ENCODE measurements at places on chromosomes 12 and 14.

DNA sequence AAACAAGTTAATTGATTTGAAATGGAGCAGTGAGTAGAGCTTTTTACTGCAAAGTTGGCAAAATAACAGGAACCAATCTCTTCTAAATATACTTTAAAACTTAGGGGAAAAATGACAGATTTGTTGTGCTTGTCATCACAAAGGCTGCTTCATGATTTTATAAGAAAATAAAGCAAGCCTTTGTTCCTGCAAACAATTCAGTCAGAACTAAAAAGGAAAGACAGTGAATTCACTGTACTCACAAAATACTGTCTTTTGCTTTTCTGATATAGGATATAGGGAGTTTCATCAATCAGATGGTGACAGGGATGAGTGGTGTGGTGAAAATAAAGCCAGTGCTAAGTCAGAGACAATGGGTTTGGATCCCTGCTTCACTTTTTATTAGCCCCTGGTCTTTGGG lies 126.0 kb downstream of the HELB start:
- DNase-seq, result no peak

DNA sequence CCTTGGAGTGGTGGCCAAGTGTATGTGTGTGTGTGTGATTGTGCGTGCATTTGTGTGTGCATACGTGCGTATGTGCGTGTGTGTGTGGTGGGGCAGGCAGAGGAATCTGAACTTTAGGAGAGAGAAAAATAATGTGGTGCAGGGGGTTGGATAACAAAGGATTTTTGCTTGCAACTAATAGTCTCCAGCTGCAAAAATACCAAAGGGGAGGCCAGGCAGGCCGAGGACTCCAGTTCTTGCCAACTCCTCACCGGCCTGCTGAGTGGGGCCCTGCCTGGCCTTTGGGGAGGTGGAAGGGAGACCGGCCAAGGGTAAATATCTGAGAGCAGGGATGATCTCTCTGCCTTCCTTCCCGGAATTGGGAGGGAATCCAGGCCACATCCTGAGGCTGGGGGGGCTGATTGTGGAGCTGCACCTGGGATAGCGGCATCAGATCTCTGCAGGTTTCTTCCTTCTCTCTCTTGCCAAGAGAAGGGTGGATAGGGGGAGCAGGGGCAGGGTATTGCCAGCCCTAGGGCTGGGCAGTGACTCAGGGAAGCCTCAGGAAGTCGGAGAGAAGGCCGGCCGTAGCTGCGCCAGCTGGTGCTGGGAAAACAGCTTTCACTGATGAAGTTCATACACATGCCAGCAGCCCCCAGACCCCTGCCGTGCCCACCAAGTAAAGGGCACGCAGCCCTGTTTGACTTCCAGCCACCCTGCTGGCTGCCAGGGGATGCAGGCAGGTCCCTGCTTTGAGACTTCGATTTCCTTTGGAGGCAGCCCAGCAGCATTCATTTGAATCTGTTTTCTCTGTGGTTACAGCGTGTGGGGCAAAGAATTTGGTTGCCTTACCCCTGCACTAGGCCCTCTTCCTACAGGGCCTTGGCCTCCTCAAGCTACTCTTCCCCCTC lies 4.6 kb upstream of the LRP1-AS start:
- DNase-seq, result no peak

DNA sequence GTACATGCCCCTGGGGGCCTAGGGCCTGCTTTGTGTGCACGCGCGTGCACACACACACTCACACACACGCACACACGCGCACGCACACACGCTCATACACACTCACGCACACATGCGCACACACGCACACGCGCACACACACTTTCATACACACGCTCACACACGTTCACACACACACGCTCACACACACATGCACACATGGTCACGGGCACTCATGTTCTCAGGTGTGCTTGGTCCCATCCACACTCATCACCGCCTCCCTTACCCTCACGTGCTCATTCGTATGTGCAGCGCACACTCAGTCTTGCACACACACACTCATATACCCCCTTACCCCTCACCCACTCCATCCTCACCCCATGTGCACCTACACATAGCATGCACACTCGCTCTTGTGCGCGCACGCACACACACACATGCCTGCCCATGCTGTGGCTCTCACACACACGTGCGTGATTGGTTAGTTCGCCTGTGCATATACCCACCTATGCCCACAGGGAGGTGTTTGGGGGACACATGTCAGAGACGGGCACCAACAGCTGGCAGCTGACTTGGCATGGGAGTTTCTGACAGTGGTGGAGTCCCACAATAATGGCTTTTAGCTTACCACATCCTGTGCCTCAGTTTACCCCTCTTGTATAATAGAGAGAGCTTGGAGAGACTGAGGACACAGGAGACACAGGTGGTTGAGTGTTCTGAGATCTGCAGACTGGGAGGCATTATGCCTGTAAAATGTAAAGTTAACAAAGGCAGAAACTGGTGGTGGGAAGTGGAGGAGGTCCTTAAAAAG lies 28.7 kb downstream of the TSPAN9 start:
- DNase-seq, result no peak

GRCh38 chr14:101406921-101407320 lies 154.4 kb upstream of the DIO3 start:
- no peak for DNase-seq

- no peak for DNase-seq
Measured at GRCh38 chr14:95106971-95107370, 50.4 kb downstream of the DICER1 start.

DNA sequence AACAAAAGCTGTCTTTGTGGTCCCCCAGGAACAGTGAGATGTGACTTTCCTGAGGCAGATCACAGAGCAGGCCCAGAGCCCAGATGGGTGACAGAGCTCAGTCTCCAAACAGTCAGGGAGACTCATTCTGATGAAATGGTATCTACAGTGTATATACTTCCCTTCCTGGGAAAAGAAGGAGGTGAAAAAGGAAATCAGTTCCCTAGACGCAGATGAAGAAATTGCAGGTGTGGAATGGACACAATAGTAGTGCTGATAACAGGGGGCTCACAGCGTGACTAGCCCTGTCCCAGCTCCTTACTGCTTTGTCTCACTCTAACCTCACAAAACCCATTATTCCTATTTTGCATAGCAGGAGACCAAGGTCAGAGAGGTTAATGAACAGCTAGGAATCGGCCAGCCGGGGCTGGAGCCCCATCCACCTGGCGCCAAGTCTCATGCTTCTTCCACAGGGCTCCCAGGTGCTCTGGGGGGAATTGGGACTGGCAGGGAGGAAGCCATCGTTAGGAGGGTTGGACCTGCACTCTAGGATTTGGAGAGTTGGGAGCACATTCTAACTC lies 11.9 kb downstream of the KCNH3 start:
- DNase-seq, result no peak

DNA sequence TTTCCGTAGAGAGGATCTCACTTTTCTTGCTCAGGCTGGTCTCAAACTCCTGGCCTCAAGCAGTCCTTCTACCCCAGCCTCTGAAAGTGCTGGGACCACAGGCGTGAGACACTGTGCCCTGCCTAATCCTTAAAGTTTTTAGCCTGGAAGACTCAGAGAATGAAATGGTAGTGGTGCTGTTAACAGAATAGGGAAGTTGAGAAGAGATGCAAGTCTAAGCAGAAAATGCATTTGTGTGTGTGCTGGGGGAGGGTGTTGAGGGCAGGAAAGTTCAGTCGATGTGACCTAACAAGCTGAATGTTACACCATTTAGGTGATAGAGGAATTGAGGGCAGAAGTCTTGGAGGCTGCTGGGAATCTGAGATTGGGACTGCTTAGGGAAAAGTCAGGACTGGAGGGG lies 6.9 kb upstream of the TUBA1A start:
- DNase-seq, result no peak

GRCh38 chr12:71242511-71242910 lies 84.7 kb upstream of the TSPAN8 start:
- no peak for DNase-seq

DNA sequence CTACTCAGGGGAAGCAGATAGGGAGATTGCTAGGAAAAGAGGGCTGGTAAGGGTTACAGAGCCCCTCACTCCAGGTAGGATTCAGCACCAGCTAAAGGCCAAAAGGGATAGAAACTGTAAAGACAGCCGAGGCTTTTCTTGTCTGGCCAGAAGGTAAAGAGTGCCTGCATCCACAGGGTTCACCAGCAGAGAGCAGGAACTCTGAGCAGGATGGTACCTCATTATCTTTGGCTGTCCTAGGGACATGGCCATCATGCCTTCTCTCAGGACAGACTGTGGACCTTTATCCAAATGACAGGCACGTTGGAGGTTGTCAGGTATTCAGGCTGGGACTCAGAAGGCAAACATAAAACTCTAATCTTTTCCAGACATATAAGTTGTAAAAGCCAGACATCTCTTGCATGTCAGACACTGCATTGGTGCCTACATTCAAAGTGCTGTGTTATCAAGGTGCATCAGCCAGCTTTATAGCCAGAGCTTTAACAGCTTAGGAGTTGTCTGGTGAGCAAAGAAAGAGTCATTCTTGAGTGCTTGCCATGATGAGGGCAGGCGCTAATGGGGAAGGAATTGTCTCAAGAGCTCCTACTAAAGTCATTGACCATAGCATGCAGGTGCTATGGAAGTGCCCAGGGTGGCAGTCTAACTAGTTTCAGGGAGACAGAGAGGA lies 89.5 kb downstream of the PELI2 start:
- DNase-seq, result no peak

- DNase-seq, result no peak
Measured at GRCh38 chr12:68359674-68360073, 27.5 kb upstream of the MDM1 start.

DNA sequence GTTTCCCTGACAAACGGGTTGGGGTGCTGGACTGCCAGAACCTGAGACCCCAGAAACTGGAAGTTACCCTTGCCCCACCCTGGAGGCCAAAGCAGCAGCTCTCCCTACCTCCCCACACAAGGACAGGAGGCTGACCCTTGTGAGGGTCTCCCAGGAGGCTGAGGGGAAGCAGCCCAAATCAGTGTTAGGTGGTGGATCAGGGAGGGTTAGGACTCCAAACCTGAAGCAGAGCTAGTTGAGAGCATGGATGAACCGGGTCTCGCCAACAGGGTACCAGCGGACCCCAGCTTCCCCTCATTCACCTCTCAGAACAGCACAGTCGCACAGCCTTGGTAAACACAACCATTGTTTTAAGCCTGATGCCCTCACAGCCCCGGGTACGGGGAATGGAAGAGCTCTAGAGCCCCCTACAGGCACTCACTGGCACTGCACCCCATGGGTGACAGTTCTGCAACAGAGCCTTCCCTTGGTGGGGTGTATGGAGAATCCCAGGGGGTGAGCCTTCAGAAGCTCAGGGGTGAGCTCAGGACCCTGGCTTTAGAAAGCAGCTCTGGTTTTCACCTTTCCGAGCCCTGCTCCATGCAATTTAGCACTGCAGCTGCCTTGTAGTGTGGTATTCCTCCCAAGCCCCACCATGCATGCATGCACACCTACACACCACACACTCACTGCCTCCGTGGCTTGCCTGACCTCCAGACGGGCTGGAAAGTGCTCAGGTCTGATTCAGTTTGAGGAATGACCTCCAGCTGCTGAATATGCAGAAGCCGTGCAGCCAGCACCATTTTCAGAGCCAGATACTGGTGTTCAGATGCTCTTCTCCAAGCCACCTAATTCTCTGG lies 11.2 kb downstream of the ESRRB start:
- peak; percentile 46 for DNase-seq

DNA sequence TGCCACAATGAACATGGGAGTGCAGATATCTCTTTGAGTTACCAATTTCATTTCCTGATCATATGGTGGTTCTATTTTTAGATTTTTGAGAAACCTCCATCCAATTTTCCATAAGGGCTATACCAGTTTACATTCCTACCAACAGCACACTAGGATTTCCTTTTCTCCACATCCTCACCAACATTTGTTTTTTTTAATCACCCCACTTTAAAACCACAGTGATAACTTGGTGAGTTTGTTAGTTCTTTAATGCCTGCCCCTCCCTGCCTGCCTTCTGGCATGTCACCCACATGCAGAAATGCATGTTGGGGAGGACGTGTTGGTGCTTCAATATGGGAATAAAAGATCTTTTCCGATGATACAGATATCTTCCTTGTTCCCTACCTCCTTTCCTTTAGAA lies 167.9 kb downstream of the CAND1 start:
- DNase-seq, result no peak

DNA sequence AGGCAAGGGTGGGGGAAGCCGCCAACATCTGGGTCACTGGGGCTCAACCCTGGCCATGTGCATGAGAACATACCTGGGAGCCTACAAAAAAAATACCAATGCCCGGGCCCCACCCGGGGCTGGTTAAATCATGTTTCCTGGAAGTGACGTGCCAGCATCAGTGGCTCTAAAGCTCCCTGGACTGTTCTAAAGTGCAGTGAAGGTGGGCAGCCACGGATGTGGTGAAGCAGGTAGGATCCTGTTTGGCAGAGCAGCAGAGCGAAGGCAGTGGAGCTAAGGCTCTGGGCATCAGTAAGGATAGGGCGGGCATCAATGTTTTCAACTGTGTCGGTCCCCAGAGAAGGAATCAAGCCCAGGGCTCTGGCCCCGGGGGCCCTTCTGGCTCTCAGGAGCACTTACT lies 525 bp upstream of the GPR68 start:
- no peak for DNase-seq

DNA sequence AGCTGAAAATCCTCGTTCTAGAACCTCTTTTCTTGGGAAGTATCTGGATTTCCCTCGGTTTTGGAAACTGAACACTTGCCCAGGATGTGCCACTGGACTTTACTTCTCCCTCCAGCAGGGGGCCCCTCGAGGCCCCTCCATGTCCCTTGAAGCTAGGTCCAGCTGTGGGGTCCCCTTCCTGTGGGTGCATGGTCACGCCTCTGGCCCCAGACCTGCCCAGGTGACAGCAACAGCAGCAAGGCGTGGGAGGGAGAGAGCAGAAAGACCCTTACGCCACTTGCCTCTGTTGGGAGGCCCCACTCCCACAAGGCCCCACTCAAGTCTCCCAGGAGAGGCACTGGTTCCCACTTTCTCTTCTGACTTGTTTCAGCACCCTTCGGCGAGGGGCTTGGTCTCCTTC lies 3.1 kb downstream of the SLC25A29 start:
- no peak for DNase-seq

DNA sequence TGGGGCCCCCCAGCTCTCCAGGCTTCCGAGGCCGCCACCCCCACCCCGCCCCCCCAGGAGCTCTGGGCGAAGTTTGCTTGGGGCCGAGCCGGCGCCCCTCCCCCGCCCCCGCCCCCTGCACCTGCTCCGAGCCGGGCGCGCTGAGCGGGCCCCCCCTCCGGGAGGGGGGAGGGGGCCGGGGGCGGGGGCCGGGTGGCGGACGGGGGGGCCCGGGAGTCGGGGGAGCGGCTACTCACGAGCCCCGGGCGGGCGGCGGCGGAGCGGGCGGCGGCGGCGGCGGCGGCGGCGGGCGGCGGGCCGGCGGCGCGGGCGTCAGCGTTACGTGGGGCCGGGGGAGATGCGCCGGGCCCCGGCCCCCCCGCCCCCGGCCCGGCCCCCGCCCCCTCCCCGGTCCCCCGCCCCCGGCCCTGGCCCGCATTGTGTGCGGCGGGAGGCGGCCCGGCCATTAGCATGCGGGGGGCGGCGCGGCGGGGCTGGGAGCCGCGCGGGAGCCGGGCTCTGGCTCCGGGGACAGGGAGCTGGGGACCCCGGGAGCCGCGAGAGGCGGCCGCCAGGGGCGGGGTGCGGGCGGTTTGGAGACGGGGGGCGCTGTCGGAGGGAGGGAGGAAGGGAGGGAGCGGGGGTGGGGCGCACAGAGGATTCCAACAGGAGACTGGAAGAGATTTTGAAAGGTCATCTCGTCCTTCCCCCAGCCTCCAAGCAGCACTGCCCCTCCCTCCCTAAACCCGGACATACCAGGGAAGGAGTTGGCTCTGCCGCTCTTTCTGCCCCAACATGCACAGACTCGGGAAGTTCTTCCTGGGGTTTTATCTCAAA lies at the start of gene ZNF219:
Gene ZNF219, minus strand, starts transcription at position 580 of the 816 bp plus-strand sequence. CDS start 5,064 bp downstream, outside the sequence.
- DNase-seq, result no peak

Measured in SW 1271 (cell line).